Mesenchymal stem cell (in vitro differentiated cells and primary cell): ENCODE measurements at places on chromosomes 16 and 17.

DNA sequence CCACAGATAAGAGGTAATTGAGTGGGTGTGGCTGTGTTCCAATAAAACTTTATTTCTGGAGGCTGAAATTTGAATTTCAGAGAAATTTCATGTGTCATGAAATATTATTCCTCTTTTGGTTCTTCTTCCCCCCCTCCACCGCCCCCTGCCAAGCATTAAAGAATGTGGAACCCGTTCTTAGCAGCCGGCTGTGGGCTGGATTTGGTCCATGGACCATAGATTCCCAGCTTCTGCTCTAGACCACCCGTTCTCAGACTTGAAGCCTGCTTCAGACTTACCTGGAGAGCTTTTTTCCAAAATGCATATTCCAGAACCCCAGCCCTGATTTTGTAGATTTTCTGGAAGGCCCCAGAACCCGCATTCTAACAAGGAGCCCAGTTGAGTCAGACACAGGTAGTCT is 15.1 kb upstream of the LASP1NB start:
- no peak for DNase-seq

GRCh38 chr16:9105189-9105588 is 13.7 kb downstream of the HAPSTR1 start:
- DNase-seq = peak; percentile 30

GRCh38 chr17:45311760-45312476 is 4.9 kb downstream of the MAP3K14 start:
- peak; percentile 79 for DNase-seq

- peak; percentile 26 for DNase-seq
Measured at GRCh38 chr17:82012640-82013295, 9.9 kb downstream of the CENPX start.

DNA sequence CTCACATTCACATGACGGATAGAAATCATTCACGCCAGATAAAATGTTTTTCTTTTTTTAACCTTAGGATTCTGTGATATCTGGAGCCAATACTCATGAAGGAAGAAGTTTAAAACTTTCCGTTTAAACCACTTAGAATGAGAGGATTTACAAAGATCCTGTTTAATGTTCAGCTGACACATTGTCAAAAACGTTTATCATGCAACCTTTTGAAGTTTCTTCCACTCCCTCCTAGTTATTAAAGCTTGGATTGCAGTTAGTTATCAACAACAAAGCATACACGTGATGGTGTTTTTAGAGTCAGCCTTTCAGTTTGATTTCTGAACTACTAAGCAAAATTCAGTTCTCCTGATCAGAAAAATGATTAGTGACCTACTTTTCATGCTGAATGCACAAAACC is 143.3 kb upstream of the AXIN2 start:
- no peak for DNase-seq

- DNase-seq = no peak
Measured at GRCh38 chr17:1755827-1756262, 6.0 kb upstream of the SERPINF1 start.

DNA sequence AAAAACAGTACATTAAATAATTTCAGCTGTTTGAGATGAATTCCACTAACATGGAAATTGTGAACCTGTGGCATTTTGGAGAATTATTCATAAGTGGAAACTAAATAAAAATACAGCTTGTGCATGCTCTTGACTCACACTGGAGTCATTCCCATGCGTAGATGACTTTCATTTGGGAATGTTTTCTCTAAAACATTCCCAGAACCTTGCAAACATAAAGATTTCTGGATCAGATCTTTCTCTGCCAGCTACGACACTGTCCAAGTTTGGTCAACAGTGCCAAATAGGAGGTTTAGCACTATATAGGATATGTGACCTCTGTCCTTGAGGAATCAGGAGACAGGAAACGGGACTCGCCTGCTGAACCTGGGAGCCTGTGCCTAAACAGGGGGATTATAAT is 400.9 kb downstream of the SLC39A11 start:
- DNase-seq = no peak

DNA sequence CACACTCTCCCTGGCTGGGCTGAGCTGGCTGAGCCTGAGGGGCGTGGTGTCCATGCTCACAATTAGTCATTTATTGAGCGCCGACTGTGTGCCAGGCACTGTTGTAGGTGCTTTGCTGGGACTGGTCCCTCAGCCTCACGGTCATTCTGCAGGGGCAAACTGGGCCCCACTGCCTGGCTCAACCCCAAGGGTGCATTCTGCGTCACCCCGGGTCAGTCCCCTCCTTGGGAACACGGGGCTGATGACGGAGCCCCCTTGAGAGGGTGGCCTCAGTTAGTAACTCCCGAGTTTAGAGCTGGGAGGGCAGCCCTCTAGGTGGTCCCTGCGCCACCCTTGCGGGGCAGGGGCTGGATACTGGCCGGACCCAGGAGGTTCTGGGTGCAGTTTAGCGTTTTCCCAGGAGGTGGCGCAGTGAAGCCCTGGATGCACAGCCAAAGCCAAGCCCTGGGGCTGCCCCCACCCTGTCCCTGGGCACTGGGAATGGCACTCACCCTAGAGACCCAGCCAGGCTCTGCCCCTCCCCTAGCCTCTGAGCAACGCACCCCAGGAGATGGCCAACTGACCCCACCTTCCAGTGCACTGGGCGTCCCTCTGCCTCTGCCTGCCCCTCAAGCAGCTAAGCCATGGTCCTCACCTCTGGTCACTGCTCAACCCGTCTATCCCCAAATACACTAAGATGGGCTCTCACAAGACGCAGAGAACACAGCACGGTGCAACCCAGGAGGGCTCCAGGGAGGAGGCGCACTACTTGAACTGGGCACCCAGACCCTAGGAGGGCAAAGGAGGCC is 243.2 kb upstream of the GSE1 start:
- peak; percentile 71 for DNase-seq

DNA sequence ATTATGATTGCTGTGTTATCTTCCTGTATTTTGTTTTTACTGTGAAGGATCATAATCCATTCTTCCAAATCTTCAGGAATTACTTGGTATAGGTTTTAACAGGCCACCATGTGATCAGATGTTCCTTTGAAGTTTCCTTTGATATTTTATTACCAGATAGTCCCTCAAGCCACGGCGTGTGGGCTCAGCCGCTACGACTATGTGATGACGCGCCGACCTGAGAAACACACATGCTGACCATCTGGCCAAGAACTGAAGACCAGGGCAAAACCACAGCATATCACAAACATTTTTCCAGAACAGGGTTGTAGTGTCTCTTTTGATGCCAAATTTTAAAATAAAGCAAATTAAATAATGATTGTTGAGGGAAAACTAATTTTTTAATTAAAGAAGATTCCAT is 47.3 kb downstream of the ZCCHC14 start:
- peak; percentile 57 for DNase-seq
